ENCODE measurements at places on chromosomes 16 and 17.

GRCh38 chr17:20105539-20106280 lies 96.6 kb downstream of the SPECC1 start:
- no peak for DNase-seq

GRCh38 chr17:66564992-66565465 lies 262.6 kb downstream of the PRKCA start:
- DNase-seq, result no peak

DNA sequence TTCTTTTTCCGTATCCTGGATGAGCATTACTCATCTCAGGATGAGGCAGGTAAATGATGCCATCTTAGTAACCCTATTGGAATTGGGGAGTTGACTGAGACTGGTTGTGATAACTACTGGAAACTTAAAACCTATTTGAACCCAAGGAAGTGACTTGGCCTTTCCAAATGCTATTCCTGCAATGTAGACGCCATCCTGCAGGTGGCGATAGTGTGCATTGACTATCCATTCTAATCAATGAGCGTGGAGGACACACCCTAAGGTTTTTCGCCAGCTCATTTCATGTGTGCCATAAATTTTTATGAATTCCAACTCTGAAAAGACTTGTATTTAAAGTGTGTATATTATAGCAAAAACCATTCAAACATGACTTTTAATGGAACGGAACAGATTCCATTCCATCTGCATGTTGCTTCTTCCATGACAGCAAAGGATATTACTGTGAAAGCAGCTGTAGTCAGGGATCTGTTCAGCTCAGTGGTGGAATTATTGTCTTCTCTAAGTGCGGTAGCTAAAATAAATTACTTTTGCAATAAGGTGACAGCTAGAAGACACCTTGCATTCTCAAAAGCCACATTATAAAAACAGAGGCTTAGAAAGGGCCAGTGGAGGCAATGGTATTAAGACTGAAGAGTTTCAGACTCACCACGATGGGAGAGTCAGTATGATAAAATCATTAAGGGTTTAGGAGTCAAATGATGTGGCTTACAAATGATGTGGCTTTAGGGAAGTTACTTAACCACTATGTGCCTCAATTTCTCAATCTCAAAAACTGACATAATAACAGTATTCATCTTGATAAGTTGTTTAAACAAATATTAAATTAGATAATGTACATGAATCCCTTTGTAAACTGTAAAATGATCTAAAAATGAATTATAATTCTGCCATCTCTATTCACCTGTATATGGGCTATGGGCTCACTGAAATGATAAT lies 55.5 kb downstream of the SYT17 start:
- no peak for DNase-seq

- no peak for DNase-seq
These were observed 174.2 kb downstream of the STX8 start for GRCh38 chr17:9401434-9401833.

DNA sequence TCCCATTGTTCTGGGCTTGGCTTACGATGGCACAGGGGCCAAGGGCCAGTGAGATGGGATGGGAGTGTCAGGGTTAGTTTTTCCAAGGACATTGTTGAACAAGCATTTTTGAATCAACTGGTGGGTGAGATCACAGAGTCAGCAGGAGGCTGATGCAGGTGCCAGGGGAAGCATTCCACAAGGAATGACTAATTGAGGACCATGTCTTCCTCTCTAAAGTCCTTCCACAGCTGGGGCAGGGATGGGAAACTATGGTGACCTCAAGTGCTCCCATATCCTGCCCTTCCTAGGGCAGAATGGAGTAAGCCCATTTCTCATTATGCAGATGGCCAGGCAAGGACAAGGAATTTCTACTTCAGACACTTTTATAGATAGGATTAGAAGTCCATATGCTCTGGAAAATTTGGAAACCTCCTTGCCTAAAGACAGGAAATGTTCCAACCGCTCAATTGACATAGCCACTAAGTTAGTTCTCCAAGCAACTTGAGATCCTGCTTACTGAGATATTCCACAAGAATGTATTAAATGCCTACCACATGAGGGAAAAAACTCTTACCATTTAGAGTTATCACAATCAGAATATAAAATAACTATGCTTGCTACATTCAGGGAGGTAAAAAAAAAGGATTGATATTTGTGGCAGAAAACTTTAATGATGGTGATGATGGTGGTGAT lies 21.2 kb upstream of the ENGASE start:
- DNase-seq, result no peak

GRCh38 chr17:44688675-44689476 lies 700 bp downstream of the CCDC43 start:
- no peak for DNase-seq

DNA sequence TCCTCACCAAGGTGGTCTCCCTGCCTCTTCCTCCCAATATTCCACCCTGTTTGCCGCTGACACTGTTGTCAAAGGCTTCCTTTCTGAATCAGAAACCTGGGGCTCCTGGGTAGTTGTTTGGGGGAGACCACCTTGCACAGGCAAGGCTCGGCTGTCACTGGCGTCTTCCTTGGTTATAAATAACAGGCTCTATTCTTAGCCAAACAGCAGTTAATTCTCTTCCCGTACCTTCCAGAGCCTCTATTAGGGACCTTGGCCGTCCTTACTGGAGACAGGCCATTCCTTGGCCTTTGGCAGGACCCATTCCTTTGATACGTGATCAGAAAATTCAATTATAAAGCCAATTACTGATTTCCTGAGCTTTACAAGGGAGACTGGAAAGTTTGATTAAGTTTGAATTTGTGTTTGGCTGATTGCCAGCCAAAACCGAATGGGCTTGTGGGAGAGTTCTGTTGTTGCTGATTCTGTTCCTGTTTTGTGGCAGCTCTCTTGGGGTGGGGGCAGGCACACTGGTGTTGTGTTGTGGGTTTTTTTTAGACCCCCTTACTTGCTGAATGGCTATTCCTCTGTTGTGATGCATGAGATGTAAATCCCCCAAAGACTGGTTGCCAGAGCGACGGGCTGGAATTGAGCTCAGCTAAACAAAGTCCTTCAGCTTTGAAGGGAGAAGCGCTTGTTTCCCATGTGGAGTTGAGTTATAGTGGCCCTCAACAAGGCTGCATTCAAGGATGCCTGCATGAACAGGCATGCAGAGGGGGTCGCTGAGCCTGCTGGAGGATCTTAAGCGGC lies 104.6 kb downstream of the GNAO1 start:
- DNase-seq, result no peak

GRCh38 chr16:50507397-50507796 lies 40.8 kb upstream of the NKD1 start:
- DNase-seq, result no peak

GRCh38 chr17:28369684-28370034 lies 448 bp downstream of the VTN start:
- DNase-seq, result no peak

DNA sequence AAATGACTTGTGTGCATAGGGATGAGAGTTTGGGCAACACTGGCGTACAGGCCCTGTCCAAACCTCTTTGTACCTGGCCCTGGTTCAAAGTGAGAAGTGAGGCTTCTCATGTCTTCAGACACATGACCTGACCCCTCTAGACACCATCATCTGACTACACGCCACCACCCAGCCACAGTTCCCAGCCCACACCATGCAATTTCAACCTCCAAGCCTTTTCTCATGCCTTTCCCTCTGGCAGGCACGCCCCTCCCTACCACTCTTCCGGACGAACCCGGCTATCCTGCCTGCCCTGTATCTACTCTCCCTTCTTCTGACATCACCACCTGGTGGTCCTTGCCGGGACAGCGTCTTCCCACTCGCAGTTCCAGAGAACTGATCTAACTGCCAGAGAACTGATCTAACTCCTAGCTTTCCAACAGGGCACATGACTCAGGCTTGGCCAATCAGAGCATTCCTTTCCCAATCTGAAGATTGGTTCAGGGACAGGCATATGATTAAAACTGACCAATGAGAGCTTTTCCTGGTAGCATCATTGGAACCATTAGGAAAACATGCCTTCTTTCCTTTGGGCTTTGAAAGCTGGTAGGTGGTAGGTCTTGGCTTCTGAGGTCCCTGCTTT lies 27.1 kb upstream of the IL21R start:
- no peak for DNase-seq

DNA sequence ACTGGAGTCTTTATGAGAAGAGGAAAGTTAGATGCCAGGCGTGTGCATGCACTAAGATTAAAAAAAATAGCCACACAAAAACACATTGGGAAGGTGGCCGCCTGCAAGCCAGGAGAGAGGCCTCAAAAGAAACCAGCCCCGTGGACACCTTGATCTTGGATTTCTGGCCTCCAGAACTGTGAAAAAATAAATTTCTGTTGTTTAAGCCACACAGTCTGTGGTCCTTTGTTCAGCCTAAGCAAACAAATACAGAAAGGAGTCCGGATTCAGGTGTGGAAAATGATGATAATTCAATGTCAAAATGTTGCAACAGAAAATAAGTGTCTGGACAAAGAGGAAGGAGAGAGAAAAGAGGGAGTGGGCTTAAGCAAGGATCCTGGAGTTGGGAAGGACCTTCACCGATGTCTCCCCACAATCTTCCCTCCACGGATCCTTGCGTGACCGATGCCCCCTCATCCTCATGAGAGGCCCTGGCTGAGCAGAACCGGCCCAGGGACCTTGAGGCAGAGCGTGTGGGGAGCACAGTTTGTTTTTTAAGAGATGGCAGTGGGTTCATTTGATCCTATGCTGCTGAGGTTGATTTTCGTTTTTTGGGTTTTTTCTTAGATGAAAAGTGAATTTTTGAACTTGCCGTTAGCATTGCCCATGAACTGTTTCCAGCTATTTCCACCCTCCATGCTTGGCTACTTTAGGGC lies 133.2 kb downstream of the IRX3 start:
- no peak for DNase-seq
